ENCODE measurements at places on chromosomes 6 and 20.

- DNase-seq = no peak
Observed at GRCh38 chr20:23390091-23390774, 28.3 kb downstream of the GZF1 start.

GRCh38 chr6:111730864-111731263 lies 125.2 kb upstream of the TRAF3IP2 start:
- DNase-seq = peak; percentile 41

- DNase-seq = no peak
Observed at GRCh38 chr20:41352106-41352505, 11.5 kb downstream of the LPIN3 start.

- DNase-seq = no peak
Observed at GRCh38 chr6:161271343-161272030, 2.4 kb downstream of the AGPAT4 start.

DNA sequence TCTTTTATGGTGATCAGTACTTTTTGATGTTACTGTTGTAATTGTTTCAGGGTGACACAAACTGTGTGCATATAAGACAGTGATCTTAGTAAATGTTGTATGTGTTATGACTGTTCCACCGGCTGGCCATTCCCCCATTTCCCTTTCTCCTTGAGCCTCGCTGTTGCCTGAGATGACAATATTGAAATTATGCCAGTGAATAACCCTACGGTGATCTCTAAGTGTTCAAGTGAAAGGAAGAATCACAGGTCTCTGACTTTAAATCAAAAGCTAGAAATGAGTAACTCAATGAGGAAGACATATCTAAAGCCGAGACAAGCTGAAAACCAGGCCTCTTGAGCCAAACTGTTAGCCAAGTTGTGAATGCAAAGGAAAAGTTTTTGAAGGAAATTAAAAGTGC lies 32.3 kb downstream of the TULP4 start:
- DNase-seq = no peak

GRCh38 chr6:40583709-40584108 lies 3.5 kb downstream of the LRFN2 start:
- no peak for DNase-seq

GRCh38 chr20:38084425-38084951 lies 50.9 kb downstream of the RPRD1B start:
- no peak for DNase-seq

- no peak for DNase-seq
Observed at GRCh38 chr6:115947966-115948541, 112.6 kb downstream of the FRK start.

- DNase-seq = peak; percentile 79
Observed at GRCh38 chr6:166627875-166628801, 1.1 kb upstream of the RPS6KA2 start.

GRCh38 chr6:130034378-130035146 lies 16.2 kb downstream of the L3MBTL3 start:
- DNase-seq = no peak

DNA sequence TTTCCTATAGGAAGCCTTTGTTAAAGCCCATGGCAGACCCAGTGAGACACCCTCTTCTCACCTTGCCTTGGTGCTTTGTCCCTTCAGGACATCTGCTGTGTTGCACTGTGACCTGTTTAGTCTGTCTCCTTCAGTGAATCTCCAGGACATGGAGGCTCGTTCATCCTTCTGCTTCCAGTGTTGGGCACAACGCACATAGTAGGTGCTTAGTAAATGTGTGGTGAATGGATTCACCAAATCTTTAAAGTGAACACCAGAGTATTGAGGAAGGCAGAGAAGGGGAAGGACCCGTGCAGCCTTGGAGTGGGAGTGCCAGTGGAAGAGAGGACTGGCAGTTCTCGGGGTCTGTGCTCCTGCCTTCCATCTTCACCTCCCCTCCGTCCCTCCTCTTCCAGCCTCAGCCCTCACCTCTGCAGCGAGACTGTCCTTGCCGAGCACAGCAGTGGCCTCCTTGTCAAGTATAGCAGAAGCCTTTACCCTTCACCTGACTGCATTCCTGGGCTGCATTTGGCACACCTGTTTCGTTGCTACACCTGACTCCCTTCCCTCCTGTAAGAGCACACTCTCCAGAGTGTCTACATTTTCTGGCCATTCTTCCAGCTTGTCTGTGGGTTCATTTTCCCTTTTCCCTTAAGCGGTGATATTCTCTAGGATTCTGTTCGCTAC lies 49.2 kb downstream of the ARID1B start:
- no peak for DNase-seq

GRCh38 chr6:93318121-93318520 lies 101.2 kb downstream of the EPHA7 start:
- DNase-seq = no peak

DNA sequence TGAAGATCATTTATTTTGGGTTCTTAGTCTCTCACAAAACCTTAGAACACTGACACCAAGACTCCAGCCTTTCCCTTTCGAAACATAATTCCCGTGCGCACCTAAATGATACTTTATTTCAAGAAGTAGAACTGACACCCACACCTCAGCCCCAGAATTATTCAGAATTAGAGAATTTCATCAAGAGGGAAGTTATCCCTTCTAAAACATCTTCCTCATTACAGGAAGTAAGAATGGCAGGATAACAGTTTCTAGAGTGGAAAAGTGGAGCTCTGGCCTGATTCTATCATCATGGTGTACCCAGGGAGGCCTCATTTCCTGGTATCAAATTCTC lies 1.4 kb upstream of the SRXN1 start:
- no peak for DNase-seq

DNA sequence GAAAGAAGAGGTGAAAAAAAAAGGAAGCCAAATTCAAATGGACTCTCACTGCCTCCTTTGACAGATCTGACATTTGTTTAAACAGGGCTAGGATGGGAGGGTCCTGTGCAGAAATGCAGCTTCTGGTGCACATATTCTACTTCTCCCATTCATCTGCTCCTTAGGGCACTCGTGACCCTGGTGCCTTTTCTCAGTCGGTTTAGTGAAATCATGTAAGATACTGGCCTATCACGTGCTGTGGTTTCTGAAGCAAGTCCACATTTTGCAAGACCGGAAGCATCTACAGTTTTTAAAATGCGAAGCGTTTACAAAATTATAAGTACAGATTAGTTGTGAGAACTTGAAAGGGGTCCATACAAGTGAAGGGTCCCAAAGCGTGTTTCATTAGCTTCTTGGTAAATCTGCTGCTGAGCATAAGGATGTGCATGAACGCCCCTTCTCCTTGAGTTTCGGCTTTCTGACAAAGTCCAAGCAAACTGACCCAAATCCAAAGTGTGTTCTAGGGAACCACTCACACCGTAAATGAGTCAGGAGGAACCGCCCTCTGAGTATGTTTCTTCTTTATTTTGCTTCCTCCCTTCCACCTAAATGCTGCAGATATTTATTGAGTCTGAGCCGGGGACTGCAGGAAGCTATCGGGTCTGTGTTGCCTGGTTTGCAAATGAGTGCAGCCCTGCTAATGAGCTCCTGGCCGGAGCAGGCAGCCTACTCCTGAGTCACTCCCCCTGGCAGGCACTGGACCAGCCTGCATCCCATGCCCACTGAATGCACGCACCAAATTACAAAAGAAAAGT lies 323.8 kb upstream of the JARID2 start:
- DNase-seq = no peak

DNA sequence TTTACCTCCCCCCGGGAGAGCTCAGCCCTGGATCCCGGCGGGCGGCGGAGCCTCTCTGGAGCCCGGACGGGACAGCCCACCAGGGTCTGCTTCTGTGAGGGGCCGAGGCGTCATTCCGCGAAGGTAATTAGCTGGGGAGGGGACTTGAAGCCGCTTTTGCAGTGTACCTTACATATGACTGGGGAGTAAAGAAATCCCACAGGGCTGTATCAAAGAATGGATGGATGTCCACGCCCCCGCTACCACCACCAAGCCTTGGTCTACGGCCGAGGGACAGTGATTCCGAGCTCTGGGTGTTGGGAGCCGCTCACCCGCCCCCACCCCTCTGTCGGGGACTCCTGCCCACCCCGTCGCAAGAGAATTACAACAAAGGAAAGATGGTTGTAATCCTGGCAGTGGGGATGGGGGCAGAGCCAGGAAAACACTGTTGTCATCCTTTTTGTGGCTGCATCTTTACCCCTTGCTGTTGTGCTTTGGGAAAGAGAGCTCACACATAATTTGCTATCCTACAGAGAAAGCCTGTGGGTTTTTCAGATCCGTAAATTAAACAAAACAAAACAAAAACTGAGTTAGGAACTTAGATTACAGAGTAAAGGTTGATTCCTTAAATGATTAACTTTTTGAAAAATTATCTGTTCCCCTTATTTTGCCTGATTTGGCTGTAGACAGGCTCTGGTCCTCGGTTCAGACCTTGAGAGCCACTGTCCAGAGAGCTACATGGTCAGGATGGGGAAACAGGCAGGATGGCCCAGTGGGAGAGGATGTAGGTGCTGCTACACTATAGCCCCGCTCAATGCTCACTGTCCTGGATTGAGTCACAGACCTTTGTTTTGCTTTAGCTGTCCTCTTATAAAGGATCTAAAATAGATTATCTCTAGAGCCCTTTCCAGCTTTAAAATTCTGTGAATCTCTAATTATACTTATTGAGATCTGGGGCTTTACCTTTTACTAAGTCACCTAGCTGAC lies 997 bp upstream of the FBXO30 start:
- no peak for DNase-seq

DNA sequence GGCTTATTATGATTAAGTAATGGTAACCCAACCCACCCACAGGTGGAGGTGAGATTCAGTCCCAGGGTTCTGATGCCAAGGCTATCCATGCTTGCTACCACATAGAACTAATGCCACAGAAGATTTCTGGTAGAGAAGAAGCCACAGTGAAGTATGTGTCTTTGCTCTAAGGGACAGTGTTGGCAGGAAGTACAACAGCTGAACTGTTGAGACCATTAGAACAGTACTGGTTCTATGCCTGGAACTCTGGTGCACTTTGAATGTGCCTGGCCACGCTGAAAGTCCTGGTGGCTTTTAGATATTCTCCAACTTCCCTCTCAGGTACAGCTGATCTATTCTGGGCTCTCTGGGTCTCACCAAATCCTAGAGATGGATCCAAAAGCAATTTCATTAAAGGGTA lies 7.8 kb downstream of the STX7 start:
- no peak for DNase-seq

DNA sequence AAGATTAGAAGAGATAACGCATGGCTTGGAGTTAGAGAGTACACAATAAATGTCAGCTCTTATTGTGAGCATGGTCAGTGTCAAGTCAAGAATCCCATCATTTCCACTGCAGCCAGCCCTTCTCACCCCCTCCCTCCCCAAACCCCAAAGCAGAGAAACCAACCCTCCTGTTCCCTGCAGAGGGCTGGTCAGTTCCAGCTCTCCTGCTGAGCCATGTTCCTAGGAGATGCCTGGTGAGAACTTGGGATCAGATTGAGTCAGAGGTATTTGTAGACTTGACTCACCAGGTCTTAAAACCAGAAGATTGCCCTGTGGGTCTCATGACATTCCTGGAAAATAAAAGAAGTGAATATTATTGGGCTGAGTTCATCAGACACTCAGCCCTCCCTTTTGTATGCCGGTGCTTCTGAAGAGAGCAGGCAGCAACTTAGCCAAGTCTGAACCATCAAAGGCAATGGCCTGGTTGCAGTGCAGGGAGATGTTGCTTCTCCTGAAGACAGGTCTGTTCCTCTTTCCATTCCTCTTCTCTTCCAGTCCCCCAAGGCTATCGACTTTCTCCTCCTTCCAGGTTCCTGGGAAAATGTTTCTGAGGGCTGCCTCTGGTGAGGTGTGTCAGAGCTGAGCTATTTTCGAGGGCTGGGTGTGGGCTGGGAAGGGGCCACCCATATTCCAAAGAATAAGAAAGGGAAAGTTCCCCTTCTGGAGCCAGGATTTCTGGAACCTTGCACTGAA lies 278.2 kb upstream of the SUPT3H start:
- no peak for DNase-seq

All from NCI-H1092 (cell line).